ENCODE measurements at places on chromosomes 16 and 17. TPM values are rescaled to one million over a fixed set of nuclear protein-coding genes. Genes with fewer than 3 reads are reported as not detected.

SYNGR2 gene
- 28.7 TPM for total RNA-seq

FAM20A gene
- total RNA-seq, result 5.0 TPM

CLEC18B gene
- total RNA-seq, result 0.31 TPM

SLC6A2 gene
- 0.66 TPM for total RNA-seq

DNA sequence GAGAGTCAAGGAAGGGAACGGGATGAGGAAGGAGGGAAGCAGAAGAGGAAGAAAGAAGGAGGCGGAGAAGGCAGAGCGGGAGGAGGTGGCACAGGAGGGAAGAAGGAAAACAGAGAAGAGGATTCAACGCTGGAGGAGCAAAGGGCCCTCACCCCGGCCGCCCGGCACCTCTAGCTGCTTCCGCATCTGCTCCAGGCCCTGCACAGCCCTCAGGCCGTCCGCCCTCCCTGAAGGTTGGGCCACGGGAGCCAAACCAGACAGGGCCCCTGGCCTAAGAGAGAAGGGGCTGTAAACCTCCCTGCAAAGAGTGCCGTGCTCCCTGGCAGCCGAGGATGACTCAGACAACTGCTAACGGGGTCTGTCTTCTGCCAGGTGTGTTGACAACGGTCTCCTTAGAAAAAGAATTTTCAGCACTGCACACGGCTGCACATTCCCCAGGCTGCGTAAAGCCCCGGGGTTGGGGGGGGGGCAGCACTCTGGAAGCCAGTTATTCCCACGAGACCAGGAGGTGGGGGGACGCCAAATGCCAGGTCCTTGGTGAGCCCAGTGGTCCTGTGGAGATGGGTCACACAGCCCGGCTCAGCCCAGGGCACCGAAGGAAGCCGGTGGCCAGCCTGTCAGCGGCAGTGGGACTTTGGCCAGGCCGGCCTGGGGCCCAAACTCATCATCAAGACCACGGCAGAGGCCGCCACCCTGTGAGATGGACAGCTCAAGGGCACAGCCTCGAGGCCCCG is 29.1 kb downstream of the MRM3 start:
- peak overlapping the region; percentile 33 for H3K27ac ChIP-seq
- H3K4me3 ChIP-seq, result peak overlapping the region; percentile 37
- peaks cover 11% of the 10 kb centered on the region for H3K4me1 ChIP-seq

- no peak overlapping the region for H3K27ac ChIP-seq
- no peak overlapping the region for H3K4me3 ChIP-seq
- peaks cover 26% of the 10 kb centered on the region for H3K4me1 ChIP-seq
- no peaks in the 10 kb centered on the region for H3K27me3 ChIP-seq
These were observed 2.0 kb downstream of the SMIM22 start for GRCh38 chr16:4796982-4797804.

GRCh38 chr16:88870608-88871348 is 4.3 kb upstream of the PABPN1L start:
- no peak overlapping the region for H3K4me3 ChIP-seq
- peaks cover 61% of the 10 kb centered on the region for H3K27me3 ChIP-seq
- H3K36me3 ChIP-seq, result no peaks in the 10 kb centered on the region
- no peaks in the 10 kb centered on the region for H3K4me1 ChIP-seq
- DNase-seq, result no peak
- H3K27ac ChIP-seq, result no peak overlapping the region
